Thyroid gland (tissue), 4 donors: ENCODE measurements at places on chromosomes 3 and 15.

- H3K27ac ChIP-seq, result no peak overlapping the region
- H3K36me3 ChIP-seq, result no peaks in the 10 kb centered on the region
- no peaks in the 10 kb centered on the region for H3K4me1 ChIP-seq
- no peaks in the 10 kb centered on the region for H3K27me3 ChIP-seq
- no peak overlapping the region for H3K4me3 ChIP-seq
These were observed 46.0 kb downstream of the ALDH1L1 start for GRCh38 chr3:126134219-126134975.

GRCh38 chr3:18538463-18539230 lies 113.5 kb upstream of the SATB1 start:
- no peaks in the 10 kb centered on the region for H3K4me1 ChIP-seq
- no peaks in the 10 kb centered on the region for H3K27me3 ChIP-seq
- no peak for DNase-seq
- H3K4me3 ChIP-seq, result no peak overlapping the region
- H3K27ac ChIP-seq, result no peak overlapping the region

GRCh38 chr3:57093971-57094535 lies 33.6 kb downstream of the SPATA12 start:
- no peak for DNase-seq
- H3K27me3 ChIP-seq, result no peaks in the 10 kb centered on the region
- no peaks in the 10 kb centered on the region for H3K36me3 ChIP-seq
- no peak overlapping the region for H3K4me3 ChIP-seq

DNA sequence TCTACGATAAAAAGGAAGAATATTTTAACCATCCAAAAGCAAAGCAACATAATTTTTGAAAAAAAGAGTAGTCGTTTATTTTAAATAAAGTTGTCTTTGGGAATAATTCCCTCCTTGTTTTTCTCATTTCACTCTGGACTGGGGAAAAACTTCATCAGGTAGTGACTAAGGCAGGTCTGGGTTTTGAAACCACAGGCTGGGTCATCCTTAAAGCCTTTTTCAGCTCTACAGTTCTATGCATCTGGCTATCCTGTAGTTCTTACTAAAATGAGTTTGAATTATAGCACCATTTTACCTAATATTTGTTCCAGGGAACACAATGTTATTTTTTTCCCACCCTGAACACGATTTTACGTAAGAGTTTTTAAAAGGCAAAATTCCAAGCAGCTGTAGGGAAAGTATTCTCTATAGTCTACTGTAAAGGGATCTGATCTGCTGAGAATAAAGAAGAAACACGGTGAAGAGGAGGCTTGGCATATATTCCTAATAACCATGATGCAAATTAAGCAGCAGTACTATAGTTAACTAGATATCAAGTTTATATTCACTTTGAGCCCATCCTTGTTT lies 107.7 kb downstream of the OSBPL10 start:
- no peaks in the 10 kb centered on the region for H3K27me3 ChIP-seq
- DNase-seq, result no peak
- no peak overlapping the region for H3K4me3 ChIP-seq
- no peaks in the 10 kb centered on the region for H3K4me1 ChIP-seq

DNA sequence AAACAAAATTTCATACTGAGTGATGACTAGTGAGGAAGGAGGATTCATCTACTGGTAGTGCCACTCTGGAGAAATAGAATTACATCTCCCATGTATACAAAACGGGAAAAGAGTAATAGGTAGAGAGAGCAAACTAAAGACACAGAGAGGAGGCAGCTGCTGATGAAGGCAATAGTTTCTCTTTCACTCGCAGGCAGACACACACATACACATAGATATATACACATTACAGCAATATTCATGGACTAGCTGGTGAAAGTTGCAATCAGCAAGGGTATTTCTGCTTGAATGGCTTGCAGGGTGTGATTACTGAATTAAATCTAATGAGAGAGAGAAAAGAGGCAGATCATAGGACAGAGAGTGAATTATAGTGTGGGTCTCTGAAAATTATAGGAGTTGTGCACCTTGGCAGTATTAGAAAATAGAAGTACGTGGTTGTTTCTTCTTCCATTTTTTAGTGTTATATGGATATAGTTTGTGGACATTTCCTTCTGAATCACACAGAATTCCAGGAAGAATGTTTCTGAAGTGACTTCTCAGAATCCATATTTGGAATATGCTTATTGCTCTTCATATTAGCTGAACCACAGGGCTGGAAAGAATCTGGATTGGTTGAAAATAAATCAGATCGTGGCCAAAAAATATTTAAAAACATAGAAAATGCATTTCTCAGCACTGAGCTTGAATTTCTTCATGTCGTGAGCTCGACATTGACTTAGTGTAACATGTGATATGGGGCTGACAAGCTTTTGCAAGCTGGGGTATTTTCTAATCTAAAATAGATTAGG lies 991.2 kb downstream of the TUSC7 start:
- H3K27me3 ChIP-seq, result no peaks in the 10 kb centered on the region
- no peak overlapping the region for H3K4me3 ChIP-seq
- no peaks in the 10 kb centered on the region for H3K36me3 ChIP-seq
- DNase-seq, result no peak

DNA sequence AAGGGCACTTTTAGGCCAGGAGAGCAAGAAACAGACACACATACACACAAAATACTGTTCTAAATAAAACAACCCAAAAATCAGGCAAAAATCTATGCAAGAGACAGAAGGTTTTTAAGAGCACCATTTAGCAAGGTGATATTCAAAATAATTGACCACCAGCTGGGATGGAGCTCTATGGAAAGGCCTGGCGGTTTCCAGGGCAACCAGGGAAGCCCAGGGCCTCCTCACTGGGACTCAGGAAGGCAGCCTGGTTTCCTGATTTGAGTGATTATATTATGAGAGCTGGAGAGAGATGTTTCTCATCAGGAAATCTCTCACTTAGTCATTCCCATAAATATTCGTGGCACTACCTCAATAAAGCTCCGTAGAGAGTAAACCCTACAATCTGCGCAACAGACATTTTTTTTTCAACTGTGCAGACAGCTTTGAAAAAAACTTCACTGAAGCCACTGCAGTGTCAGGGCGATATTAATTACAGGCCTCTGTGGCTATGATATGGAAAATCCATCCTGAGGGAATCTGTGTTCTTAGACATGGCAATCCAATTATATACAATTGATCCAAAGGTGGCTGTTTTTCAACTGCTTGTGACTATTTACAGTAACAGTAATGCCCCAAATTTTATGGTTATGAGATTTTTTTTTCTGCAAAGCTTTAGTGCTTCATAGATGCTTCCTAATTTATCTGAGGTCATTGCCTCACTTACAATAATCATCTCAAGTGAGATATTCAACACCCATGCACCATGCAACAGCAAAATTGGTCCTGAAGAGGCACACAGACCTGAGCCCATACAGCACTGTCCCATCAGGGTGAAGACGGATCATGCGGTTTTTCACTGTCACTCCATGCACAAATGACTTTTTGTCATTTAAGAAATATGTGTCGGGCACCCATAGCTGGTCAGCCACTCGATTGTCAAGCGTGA lies 152.1 kb downstream of the GABRB3 start:
- H3K27ac ChIP-seq, result no peak overlapping the region
- no peaks in the 10 kb centered on the region for H3K36me3 ChIP-seq
- DNase-seq, result no peak
- no peaks in the 10 kb centered on the region for H3K27me3 ChIP-seq
- H3K4me1 ChIP-seq, result no peaks in the 10 kb centered on the region

GRCh38 chr3:55246033-55246432 lies 241.1 kb downstream of the WNT5A start:
- no peaks in the 10 kb centered on the region for H3K36me3 ChIP-seq
- H3K27ac ChIP-seq, result no peak overlapping the region
- no peak for DNase-seq
- no peaks in the 10 kb centered on the region for H3K4me1 ChIP-seq
- H3K4me3 ChIP-seq, result no peak overlapping the region
- H3K27me3 ChIP-seq, result no peaks in the 10 kb centered on the region

DNA sequence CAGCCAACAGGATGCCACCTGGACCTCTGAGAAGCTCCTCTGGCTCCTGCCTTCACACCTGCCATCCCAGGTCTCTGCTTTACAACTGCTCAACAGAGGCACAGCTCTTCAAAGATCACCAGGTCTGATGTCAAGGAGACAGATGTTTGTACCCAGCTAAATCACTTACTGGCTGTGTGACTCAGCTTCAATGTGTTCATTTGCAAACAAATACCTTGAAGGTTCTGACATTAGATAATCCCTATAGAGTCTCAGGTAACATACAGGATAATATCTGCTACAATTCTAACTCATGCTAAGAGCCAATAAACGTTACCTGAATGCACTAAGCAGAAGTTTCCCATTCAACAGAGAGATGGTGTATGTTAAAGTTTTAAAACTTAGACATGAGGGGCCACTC lies 163.4 kb upstream of the IGF1R start:
- no peak overlapping the region for H3K27ac ChIP-seq
- no peak for DNase-seq
- H3K36me3 ChIP-seq, result no peaks in the 10 kb centered on the region

GRCh38 chr15:93820566-93820965 lies 410.8 kb upstream of the MCTP2 start:
- H3K36me3 ChIP-seq, result no peaks in the 10 kb centered on the region
- H3K27me3 ChIP-seq, result no peaks in the 10 kb centered on the region
- no peak overlapping the region for H3K4me3 ChIP-seq
- H3K4me1 ChIP-seq, result no peaks in the 10 kb centered on the region

GRCh38 chr15:59294574-59295260 lies 78.0 kb downstream of the MYO1E start:
- H3K4me3 ChIP-seq, result no peak overlapping the region
- H3K36me3 ChIP-seq, result no peaks in the 10 kb centered on the region
- H3K4me1 ChIP-seq, result peaks cover 42% of the 10 kb centered on the region

GRCh38 chr15:62909257-62909656 lies 133.3 kb upstream of the TPM1 start:
- H3K4me3 ChIP-seq, result no peak overlapping the region
- H3K27ac ChIP-seq, result no peak overlapping the region
- H3K36me3 ChIP-seq, result no peaks in the 10 kb centered on the region
- DNase-seq, result no peak
- H3K27me3 ChIP-seq, result no peaks in the 10 kb centered on the region

- H3K27me3 ChIP-seq, result no peaks in the 10 kb centered on the region
- no peak overlapping the region for H3K27ac ChIP-seq
- no peak for DNase-seq
- H3K4me3 ChIP-seq, result no peak overlapping the region
These were observed 774.7 kb downstream of the MECOM start for GRCh38 chr3:168888781-168889180.

GRCh38 chr3:17044855-17045254 lies 160.1 kb downstream of the PLCL2 start:
- H3K27ac ChIP-seq, result no peak overlapping the region
- no peaks in the 10 kb centered on the region for H3K27me3 ChIP-seq
- no peak overlapping the region for H3K4me3 ChIP-seq
- H3K36me3 ChIP-seq, result no peaks in the 10 kb centered on the region
- H3K4me1 ChIP-seq, result no peaks in the 10 kb centered on the region

GRCh38 chr15:60661080-60661645 lies 182.2 kb upstream of the ICE2 start:
- no peak for DNase-seq
- no peaks in the 10 kb centered on the region for H3K27me3 ChIP-seq
- H3K4me3 ChIP-seq, result no peak overlapping the region
- H3K27ac ChIP-seq, result no peak overlapping the region

GRCh38 chr15:27707257-27707656 lies 391.9 kb downstream of the OCA2 start:
- peak; percentile 10 for DNase-seq
- H3K27me3 ChIP-seq, result no peaks in the 10 kb centered on the region
- no peak overlapping the region for H3K4me3 ChIP-seq

GRCh38 chr3:2513986-2514385 lies 415.3 kb downstream of the CNTN4 start:
- no peak overlapping the region for H3K4me3 ChIP-seq
- H3K4me1 ChIP-seq, result peaks cover 7% of the 10 kb centered on the region
- no peak for DNase-seq
- no peak overlapping the region for H3K27ac ChIP-seq
- no peaks in the 10 kb centered on the region for H3K36me3 ChIP-seq
